ENCODE measurements at places on chromosomes 13 and 19.

GRCh38 chr13:44818428-44818827, 170.8 kb downstream of the NUFIP1 start:
- DNase-seq: no peak

GRCh38 chr13:68275758-68276157, 1045.6 kb upstream of the PCDH9 start:
- DNase-seq: no peak

DNA sequence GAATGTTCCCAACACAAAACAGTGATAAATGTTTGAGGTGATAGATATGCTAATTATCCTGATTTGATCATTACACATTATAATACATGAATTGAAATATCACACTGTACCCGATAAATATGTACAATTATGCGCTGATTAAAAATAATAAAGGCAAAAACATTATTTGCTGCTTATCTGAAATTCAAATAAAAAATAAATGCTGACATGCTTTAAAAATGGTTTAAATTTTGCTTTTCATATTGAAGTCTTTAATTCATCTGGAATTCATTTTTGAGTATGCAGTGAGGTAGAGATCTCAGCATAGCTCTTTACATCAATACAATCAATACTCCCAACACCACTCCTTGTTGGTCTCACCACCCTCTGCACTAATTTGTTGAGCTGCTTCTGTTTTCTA, 330.8 kb downstream of the NALCN start:
- DNase-seq: no peak

DNA sequence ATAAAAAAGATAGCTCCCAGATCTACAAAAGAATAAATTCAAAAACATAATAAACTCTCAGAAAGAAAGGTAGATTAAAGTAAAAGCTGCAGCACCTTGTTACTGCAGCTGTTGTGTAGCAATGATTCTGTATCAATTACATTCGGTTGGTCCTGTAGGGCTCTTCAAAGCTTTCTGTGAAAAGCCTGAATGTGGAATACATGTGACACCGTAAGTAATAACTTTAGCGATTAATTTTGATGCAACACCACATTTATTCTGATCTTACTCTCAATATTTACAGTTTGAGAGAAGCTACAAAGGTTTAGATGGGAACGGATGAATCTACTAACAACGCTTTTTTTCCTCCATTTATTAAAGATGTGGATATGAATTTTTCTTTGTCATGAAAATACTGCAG, 279.2 kb downstream of the DACH1 start:
- no peak for DNase-seq

DNA sequence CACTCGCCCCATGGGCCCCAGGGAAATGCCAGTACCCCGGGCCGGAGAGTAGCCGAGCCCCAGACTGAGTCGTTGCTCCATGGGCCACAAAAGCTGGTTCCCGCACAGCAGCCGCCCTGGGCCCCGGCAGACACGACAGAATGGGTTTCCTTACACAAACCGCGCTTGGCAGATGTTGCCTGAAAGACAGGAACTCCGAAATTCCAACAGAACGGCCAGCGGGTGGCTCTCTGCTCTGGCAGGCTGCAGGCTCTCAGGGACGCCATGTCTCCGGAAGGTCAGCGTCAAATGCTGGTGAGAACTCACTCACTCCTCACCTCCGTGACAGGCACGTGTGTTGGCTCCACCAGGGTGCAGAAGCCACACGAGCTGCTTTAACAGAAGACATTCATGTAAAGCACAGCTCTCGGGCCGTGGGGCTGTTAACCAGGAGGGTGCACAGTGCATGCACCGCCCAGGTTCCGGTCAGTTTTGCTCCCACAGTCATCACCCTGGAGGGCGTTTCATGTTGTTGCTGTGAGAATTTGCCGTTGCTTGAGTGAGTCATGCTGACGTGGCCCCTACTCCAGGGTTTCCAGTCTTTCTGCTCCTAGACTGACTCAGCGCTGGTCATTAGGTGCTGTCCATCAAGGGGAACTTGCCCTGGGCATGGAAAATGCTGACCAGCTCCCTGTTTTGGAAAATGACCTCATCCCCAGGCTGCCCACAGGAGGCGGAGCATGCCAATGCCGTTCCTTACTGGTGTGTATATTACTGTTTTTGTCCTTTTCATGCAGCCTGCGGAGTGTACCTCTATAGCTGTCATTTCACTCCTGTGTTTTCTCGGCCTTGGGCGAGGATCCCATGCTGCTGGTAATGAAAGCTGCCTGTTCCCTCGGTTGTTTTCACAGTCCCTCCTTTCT, 44.8 kb downstream of the ANKRD10 start:
- DNase-seq: no peak

DNA sequence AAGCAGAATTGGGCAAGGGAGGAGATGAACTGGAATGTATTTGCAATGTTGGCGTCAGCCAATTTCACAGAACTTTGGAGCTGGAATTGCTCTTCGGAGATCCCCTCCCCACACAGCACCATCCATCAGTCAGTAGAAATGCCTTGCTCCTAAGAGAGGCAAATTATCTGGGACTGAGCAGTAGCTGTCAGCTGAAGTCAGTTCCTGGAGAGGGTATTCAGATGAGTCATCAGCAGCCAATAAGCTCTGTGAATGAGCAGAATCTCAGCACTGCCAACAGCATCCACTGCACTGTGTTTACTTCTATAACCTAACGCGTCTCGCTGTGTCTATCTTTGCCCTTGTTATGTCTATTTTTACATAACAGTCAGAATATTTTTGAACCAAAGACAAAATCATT, 213.7 kb downstream of the SLITRK5 start:
- no peak for DNase-seq

DNA sequence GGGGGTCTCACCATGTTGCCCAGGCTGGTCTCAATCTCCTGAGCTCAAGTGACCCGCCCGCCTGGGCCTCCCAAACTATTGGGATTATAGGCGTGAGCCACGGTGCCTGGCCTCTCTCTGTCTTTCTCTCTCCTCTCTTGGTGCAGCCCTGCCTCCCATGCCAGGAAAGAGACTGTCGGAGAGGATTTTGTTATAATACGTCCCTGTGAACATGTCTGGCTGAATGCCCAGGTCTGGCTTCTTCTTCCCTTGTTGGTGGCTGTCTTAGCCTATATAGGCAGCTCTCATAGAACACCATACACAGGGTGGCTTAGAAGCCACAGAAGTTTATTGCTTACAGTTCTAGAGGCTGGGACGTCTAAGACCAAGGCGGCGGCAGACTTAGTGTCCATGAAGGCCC, 46.4 kb downstream of the PEX11G start:
- DNase-seq: no peak

DNA sequence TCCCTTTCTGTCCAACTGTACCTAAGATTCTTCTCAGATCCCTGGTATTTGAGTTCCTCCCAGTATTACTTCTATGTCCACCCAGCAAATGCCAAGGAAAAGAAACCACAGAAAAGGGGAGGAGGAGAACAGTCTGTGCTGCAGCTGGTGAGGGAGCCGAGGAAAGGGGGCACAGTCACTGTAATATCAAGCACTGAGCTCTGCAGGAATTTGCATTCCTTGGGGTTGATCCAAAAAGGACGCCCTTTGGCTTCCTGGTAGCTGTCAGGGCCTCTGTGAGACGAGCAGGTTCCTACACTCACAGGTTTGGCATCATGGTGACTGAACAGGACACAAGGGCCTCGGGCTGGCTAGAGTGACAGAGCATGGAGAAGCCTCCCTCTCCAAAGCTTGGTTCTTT, 273.4 kb downstream of the NHLRC3 start:
- no peak for DNase-seq

- DNase-seq: no peak
These were observed 65.0 kb downstream of the DGKH start for GRCh38 chr13:42113478-42113877.

DNA sequence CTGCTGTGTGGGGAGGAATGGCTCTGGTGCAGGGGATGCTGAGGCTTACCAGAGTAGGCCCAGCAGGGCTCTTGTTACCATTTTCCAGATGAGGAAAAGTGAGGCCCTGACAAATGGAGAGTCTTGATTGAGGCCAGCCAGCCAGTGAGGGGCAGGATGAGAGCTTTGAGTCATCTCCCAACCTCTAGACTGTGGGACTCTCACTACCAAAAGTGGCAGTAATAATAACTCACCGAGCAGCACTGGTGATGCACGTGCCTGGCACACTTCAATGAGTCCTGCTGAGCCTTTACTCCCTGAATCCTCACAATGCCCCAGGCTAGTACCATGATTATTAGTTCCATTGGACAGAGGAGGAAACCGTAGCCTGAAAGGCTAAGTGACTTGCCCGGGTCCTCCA, 7.8 kb downstream of the CIC start:
- DNase-seq: no peak
